ENCODE measurements at places on chromosomes 7 and 10. TPM values are rescaled to one million over a fixed set of nuclear protein-coding genes. Genes with fewer than 3 reads are reported as not detected.

Gene LYZL1
- total RNA-seq, result not detected

DNA sequence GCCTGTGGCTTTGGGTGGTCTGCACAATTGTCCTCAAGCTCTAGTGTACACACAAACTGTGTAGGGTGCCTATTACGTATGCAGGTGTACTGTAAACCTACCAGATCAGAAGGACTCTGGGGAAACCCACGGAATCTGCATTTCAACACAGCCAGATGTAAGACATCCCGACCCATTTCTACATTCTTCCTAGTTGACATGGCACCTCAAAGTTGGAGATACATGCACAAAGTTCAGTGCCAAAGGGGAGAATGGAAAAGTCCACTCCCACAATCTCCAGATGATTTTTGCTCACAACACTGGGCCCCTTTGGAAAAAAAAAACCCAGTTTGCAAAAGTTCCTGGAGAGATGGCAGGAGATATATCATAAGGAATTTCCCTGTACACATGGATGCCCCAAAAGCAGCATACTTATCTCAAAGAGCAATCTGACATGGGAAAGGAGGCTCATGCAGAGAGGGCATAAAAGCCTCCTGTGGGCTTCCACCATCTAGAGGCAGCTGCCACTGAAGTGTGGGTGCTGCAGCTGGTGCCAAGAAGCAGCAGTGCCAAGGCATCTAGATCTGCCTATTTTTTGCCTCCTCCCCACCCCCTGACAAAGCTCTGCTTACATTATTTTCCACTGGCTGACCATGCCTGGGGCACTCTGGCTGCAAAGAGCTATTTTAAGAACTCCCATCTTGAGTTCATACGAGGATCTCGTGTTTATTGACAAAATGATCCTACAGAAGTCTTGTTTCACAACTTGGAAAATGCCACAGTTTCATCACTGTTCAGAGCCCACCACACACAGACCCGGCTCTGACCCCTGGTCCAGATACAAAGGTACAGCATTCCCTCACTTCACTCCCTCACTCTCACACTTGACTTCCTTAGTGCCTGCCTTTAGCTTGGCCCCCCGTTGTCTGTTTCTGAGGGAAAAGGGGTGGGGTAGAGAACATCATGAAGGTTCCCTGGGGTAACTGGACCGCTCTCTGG, 12.9 kb downstream of the TECTB start:
- peak overlapping the region; percentile 50 for H3K27ac ChIP-seq
- H3K27me3 ChIP-seq, result no peaks in the 10 kb centered on the region
- no peak for DNase-seq

GRCh38 chr7:4745265-4745919, 30.0 kb upstream of the AP5Z1 start:
- peaks cover 7% of the 10 kb centered on the region for H3K36me3 ChIP-seq
- H3K27me3 ChIP-seq, result no peaks in the 10 kb centered on the region
- H3K4me1 ChIP-seq, result peaks cover 50% of the 10 kb centered on the region
- peak overlapping the region; percentile 97 for H3K27ac ChIP-seq
- peak overlapping the region; percentile 78 for H3K4me3 ChIP-seq

DNA sequence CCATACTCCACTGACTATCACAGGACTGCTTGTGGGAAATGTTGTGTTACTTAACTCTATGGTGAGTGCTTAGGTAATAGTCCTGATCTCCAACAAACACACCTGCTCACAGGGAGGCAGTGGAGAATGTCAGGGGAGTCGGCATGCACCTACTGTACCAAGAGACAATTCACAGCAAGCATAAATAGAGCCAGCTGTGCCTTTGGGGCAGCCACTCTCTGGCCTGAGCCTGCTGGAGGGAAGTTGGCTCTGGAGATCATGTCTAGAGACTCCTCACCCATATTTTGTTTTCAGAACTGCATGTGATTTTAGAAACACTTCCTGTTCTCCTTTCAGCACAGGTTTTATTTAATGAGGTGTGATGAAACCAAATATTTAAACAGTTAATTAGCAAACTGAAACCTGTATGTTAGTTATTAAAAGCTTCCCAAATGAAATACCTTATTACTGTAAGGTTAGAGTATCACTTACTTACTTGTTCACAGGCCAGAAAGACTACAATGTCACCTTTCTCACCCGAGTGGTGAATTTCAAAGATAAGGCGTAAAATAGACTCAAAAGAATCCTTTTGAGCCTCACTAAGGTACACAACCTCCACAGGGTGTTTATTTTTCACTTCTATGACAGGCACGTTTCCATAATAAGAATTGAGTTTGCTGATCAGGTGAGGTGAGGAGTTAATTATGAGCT, 21.8 kb downstream of the DHX32 start:
- DNase-seq, result no peak
- no peaks in the 10 kb centered on the region for H3K36me3 ChIP-seq
- no peaks in the 10 kb centered on the region for H3K27me3 ChIP-seq
